Caco-2 (cell line): ENCODE measurements at places on chromosomes 3 and 15.
A peak's percentile ranks its signal among the peaks of the same experiment; 100 is the strongest.

DNA sequence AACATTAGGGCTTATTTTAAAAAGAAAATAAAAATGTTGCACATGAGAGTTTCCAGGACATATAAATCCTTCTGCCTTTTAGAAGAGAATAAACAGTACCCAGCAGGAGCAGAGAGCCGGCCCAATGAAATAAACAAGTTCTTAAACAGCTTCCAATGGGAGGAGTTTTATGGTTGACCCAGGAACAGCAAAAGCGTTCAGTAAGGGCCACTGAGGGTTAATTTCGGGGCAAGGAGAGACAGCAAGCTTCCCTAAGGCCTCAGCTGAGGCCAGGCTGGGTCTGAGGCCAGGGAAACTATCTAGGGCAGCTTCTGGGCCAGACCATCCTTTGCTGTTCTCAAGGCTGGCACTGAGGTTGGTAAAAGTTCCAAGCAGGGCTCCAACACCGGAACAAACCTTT is 3.4 kb downstream of the PDZRN3 start:
- no peak for DNase-seq

DNA sequence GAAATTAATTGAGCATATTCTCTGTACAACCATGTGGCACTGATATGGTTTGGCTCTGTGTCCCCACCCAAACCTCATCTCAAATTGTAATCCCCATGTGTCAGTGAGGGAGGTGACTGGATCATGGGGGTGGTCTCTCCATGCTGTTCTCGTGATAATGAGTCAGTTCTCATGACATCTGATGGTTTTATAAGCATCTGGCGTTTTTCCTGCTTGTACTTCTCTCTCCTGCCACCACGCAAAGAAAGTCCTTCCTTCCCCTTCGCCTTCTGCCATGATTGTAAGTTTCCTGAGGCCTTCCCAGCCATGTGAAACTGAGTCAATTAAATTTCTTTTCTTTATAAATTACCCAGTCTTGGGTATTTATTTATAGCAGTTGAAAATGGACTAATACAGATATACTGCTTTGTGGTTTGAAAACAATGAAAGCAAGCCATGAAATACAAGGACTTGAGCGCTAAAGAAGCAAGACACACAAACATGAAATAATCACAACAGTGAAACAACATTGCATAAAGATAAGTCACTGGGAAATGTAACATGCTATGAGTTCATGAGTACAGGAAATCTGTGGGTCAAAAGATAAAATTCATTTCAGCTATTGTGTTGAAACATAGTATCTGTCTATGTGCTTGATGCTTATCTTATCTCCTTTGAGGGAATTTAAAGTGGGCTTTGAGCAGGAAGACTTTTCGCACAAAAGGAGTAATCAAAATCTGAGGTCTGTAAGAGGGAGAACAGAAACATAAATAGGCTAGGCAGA is 288.7 kb downstream of the GBE1 start:
- no peak for DNase-seq

DNA sequence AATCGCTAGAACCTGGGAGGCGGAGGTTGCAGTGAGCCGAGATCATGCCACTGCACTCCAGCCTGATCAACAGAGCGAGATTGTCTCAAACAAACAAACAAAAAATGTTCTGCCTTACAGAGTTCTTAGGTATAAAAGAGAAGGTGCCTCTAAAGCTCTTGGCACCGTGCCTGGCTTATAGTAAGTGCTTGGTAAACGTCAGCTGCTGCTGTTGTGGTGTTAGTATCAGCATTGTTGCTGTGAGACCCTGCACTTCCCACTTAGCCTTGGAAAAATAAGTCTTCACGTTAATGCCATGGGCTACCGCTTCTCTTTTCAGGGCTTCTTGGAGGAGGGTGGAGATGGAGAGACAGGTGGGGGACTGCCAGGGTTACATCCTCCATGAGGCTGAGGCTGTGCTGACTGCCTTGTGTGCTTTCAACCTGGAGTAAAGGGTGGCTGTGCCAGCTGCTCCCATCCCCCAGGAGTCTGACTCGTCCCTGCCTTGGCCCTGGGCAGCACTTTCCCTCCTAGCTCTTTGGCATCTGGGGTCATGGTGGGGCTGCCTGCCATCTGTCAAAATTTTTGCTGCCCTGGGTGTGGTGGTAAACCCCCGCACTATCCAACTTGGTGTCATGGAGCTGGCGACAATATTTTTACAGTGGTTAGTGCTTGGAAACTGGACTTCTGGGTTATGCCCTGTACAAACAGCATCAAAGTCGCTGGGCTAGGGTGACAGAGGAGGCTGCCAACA is 17.8 kb downstream of the FLNB start:
- DNase-seq: no peak

DNA sequence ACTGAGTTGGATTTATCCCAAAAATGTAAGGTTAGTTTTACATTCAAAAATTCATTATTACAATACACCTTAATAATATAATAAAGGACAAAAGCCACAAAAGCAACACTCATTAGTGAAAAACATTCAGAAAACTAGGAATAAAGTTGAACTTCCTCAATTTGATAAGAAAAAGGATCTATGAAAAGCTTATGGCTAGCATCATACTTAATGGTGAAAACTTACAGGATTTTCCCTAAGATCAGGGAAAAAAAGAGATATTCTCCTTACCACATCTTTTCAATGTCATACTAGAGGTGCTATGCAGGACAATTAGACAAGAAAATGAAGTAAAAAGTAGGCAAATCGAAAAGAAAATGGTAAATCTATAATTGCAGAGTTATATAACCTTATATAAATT is 279.9 kb downstream of the CGGBP1 start:
- DNase-seq: no peak

- DNase-seq: no peak
These were observed 115.7 kb downstream of the ZNF280D start for GRCh38 chr15:56617628-56618027.

DNA sequence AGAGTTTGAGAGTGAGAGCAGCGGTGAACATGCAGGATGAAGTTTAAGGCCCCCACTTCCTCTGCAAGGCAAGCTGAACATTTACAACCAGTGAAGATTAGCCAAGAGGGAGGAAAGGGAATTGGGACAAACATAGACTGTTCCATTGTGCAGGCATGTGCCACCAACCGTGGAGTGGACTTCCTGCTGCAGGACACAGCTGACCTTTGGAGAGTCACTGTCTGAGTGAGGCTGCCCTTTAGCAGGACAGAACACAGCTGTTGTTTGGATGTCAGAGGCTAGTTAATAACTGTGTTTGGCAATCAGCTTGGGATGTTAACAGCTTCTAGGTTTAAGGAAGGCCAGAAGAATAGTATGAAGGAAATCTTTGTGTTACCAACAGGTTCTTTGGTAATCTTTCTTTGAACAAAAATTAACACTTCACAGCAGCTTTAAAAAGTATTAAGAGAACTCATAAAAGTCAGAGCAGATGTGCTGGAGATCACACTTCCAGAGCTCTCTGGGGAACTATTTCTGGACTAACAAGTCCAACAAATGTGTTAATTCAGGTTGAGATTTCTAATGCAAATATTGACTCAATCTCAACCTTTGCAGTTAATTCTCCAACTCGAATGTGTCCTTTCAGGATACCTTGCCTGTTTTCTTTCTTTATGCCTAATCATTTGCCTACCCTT is 31.4 kb downstream of the CTDSPL start:
- DNase-seq: no peak

GRCh38 chr3:9468460-9468859 is 71.0 kb downstream of the SETD5 start:
- DNase-seq: no peak

- DNase-seq: no peak
These were observed 86.7 kb downstream of the MCF2L2 start for GRCh38 chr3:183341545-183342288.

GRCh38 chr3:151635905-151636304 is 97.8 kb upstream of the AADACL2 start:
- DNase-seq: no peak

- DNase-seq: no peak
These were observed 592.7 kb upstream of the SEMA6D start for GRCh38 chr15:47124430-47125102.

DNA sequence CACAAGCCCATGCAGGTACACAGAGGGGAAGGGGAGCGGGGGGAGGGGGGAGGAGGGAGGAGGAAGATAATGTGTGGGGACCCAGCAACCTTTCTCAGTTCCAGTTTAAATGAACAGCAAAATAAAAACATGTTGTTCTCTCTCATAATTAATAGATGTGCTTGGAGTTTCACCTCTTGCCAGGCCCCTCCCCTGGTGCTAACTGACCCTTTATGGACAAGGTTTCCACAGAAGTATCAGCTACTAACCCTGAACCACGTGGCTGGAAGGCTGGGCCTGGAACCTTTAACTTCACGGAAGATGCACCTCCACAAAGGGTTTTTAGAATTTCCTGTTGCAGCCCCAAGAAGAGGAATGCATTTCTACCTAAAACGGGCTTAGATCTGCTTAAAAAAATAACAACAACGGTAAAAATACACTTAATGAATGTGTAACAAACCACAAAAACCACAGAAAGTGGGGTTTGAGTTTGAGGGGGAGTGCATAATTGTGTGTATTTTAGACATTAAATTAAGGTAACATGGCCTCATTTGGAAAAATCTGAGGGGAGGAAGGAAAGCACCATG is 14.8 kb upstream of the SMAD3 start:
- no peak for DNase-seq

DNA sequence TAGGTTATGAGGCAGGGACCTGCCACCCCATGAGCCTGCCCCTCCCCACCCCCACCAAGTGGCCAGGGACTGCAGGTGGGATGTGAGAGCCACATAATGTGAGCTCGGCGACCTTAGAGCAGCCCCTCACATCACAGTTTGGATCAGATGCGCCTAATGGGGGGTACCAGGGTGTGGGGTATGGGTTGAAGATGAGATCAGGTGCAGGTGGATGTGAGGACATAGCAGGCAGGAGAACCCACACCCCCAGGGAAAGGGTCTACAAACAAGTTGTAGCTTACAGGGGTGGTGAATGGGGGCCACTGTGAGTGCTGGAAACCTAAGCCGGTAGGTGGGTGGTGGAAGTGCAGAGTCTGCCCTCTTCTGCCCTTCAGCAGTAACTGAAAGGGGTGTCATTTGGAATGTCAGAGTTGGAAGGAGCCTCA is 94.0 kb downstream of the CORO2B start:
- DNase-seq: no peak

GRCh38 chr3:58580826-58581327 is 3.7 kb upstream of the FAM107A start:
- DNase-seq: peak; percentile 24

DNA sequence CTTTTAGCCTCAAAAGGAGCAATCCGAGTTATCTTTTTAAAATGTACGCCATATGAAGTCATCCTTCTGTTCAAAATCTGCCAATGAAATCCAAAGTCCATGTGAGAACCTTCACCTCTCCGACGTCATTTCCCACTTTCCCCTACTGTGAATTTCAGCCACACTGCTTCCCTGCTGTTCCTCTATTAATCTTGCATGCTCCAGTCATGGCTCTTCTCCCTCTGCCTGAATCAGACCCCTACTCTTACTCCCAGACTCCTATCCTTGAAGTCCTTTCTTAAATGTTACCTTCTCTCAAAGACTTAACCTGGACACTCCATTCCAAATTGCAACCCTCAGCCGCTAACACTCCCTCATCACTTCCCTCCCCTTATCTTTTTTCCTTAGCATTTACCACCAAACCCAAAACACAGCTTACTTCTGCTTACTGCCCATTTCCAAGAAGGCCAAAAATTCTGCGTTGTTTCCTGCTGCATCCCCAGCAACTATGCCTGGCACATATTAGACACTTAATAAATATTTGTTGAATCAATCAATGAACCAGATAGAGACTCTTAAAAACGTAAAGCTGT is 1.2 kb downstream of the NKIRAS1 start:
- DNase-seq: no peak

GRCh38 chr15:81301815-81302399 is 22.0 kb downstream of the STARD5 start:
- no peak for DNase-seq

GRCh38 chr3:80215191-80215590 is 447.4 kb upstream of the ROBO1 start:
- DNase-seq: no peak

DNA sequence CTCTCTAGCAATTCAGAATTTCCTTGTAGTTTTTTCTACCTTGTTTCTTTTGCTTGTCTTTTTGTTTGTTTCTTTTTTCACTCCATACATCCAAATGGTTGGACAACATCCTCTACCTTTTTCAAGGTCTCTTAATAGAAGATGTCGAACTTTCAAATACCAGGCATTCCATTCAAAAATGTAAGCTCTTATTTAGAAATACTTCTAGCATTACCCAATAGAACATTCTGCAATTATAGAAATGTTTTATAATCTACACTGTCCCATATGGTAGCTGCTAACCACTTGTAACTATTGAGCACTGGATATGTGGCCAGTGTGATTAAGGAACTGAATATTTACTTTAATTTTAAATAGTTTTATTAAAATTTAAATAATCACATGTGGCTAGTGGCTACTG is 196.2 kb upstream of the MRPL3 start:
- DNase-seq: no peak

- no peak for DNase-seq
These were observed 33.3 kb downstream of the ST6GAL1 start for GRCh38 chr3:186963636-186964035.

- DNase-seq: no peak
These were observed 632.6 kb upstream of the TGFBR2 start for GRCh38 chr3:29973763-29974162.

- no peak for DNase-seq
These were observed 174.8 kb downstream of the MINAR1 start for GRCh38 chr15:79606831-79607355.

DNA sequence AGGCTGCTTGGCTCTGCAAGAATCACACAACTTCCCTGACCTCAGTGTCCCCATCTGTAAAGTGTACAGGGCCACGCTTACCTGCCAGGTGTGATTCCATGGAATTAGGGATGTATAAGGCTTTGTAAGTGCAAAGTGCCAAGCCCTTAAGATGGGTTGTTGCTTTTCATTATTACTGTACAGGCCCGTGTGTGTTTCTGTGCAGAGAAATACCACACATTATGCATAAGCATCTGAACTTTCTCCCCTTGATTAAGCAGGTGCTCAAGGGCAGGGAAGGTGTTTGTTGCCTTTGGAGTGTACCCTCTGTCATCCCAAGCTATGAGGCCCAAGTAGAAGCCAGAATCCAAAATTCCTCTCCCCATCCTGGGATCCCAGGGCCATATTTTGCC is 13.6 kb upstream of the HRH1 start:
- no peak for DNase-seq

GRCh38 chr3:47007482-47008233 is 28.2 kb downstream of the NBEAL2 start:
- DNase-seq: no peak
